Umbilical cord (tissue), 2 donors: ENCODE measurements at places on chromosomes 3 and 15.
A peak's percentile ranks its signal among the peaks of the same experiment; 100 is the strongest.

DNA sequence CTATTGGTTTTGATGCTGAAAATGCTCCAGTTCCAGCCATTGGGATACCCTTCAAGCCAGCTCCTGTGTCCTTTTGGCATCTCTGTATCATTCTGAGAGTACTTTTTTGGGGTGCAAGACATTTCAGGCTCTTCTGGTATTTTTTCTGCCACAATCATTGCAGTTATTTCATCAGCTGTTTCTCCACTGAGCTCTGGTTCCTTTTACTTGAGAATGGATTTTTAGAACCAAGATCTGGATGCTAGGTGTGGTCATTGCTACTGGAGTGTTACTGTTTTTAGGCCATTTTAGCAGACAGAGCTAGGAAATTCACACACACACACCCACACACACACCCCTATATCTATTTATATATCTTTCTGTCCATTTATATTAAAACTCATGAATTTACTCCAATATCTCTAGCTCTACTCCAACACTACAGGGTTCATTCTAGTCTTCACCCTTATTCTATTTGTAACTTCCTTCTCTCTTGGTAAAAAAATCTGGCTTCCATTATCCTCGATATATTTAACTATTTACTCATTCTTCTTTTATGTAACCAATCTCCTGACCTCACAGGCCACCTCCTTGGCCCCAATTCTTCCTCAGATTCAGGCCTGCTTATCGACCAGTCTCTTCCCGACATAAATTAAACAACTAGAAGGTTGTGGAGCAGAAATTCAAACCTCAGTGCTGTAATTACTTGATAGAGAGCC, 17.0 kb downstream of the SLC35G2 start:
- DNase-seq, result no peak

DNA sequence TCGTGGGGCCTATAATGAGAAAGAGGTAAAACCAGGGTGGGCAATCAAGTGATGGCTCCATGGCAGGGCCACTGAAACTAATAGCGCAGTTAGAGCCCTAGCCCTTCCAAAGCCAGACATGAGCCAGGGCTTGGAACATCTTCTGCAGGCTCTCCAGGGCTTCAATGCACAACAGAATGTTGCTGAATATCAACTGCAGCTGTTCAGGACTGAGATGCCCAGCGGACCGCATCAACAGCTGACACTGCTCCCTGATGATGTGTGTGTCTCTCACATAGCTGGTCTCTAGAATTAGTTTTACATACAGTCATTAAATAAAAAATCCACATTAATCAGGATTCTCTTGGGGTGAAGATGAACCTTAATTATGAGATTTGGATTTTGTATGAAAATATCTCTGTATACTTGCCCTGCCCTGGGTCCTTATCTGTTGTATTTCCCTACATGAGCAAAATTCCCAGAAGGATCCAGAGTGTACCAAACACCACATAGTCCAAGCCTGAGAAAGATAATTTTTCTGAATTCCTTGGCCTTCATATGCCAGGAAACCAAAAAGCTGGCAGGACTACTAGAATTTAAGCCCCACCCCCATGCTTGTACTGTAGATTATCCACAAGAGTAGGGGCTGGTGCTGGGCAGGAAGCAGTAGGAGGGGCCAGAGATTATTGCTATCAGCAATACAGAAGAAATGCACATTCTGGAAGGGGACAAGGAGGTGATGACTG, 7.7 kb upstream of the GOLGB1 start:
- no peak for DNase-seq

- no peak for DNase-seq
Observed at GRCh38 chr3:45139372-45140140, 6.6 kb downstream of the CDCP1 start.

DNA sequence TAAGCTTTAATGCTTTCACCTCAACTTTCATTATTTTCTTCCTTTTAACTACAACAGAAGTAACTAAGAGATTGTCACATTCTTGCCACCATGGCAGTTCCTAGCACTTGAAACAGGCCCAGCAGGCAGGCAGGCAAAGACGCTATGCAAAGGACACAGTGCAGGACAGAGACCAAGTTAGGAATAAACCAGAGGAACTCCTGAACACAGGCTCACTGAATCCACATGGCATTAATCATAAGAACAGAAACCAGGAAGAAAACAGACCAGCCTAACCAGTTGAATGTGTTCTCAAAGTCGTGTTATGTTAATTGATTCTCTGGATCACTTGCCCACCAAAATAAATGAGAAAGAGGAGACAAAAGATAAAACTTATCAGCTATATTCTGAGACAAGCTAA, 397.6 kb downstream of the TBL1XR1 start:
- no peak for DNase-seq

GRCh38 chr3:13616359-13616758, 67.4 kb downstream of the FBLN2 start:
- DNase-seq, result no peak

- no peak for DNase-seq
Observed at GRCh38 chr3:114902691-114903101, 244.4 kb downstream of the ZBTB20 start.

- DNase-seq, result no peak
Observed at GRCh38 chr15:80742081-80742480, 37.1 kb upstream of the CEMIP start.

GRCh38 chr3:146326875-146327543, 76.1 kb upstream of the PLSCR4 start:
- DNase-seq, result peak; percentile 73
